SW 1271 (cell line): ENCODE measurements at places on chromosomes 5 and 9.

DNA sequence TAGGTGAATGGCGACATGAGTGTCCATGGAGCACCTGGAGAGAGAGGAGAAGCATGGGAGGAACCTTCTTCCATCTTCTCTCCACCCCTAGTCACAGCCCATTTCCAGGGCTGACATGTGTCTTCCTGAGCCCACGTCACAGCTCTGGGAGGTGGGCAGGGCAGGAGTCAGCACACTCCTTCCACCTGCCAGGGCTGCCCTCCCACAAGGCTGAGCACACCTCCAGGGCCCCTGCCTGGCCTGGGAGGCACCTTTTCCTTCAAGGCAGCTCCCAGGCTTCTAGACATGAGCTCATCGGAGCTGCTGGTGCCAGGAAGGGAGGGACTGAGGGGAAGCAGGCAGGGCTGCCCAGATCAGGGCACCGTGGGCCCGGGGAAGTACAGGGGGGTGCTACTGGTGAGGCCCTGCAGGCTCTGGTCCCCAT, 13.6 kb upstream of the SYNPO start:
- DNase-seq: no peak

GRCh38 chr5:92678640-92679039, 902.4 kb downstream of the NR2F1-AS1 start:
- peak; percentile 58 for DNase-seq

GRCh38 chr5:93062548-93062947, 518.5 kb downstream of the NR2F1-AS1 start:
- DNase-seq: no peak

GRCh38 chr5:61496446-61496845, 164.4 kb downstream of the ZSWIM6 start:
- DNase-seq: no peak

GRCh38 chr5:125829349-125829748, 593.9 kb upstream of the GRAMD2B start:
- no peak for DNase-seq

DNA sequence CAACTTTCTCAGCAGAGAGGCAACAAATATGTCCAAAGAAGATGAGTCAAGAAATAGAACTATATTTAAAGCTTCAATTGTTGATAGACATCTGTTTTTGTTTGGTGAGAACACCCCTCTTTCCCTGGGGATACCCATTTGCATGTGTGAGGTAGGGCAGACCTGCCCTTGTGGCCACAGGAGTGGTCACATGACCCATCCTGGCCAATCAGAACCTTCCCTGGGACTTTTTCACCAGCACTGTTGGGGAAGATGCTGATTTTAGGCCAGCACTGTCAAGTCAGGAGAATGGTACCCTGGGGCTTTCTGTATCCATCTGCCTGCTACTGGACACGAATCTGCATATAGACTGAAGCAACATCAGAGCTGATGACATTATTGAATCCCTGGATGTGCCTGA, 211.2 kb downstream of the CDK5RAP2 start:
- no peak for DNase-seq

- DNase-seq: no peak
Measured at GRCh38 chr5:53913941-53914340, 353.5 kb downstream of the NDUFS4 start.

- DNase-seq: no peak
Measured at GRCh38 chr9:136135326-136136126, 16.9 kb upstream of the TMEM250 start.

GRCh38 chr5:149995385-149996204, 4.9 kb downstream of the TIGD6 start:
- no peak for DNase-seq

- DNase-seq: no peak
Measured at GRCh38 chr5:61659221-61659696, 327.2 kb downstream of the ZSWIM6 start.

DNA sequence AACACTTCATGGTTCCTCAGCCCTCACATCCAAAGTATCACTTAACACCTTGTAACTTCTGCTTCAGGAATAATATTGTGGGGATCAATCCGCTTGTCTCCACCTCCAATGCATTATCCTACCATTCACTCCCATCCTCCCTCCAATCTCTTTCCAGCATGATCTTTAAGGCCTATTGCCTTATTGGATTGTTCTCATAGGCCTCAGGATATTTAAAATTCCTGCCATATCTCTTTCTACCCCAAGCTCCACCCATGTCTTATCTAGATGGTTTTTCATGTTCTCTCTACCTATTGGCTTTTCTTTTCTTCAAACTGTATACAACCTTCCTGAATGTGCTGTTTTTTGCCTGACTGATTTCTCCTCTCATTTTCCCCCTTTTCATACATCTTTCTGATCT, 7.2 kb downstream of the KDM4C start:
- no peak for DNase-seq

- no peak for DNase-seq
Measured at GRCh38 chr5:91712718-91713117, 329.6 kb upstream of the ARRDC3 start.

DNA sequence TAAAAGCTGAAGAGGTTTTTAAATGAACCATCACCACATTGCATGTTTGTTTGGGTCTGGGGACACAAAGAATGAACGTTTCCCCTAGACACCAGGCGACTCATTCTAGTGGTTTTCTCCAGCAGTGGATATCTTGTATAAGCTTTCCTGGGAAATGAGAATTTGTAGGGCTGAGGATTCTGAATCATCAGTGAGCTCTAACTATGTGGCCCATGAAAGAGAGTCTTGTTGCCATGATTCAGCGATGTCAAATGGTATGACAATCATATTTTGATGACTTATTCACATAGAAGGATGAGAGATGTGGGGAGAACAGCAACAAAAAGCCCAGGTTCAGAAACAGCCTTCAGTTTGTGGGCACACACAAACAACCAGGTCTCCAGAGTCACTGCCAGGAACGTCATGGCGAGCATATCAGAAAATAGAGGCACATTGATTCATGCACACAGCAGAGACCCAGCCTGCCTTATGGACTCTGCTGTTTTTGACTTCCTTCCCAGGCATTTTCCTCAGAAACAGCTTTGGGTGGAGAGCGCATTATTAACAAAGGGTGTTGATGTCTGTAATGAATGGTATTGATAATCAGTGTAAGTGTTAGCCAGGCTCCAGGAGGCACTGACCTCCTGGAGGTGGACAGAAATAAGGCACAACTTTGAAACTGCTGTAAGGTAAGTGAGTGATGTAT, 13.3 kb downstream of the ZNF474 start:
- DNase-seq: no peak

GRCh38 chr9:123686131-123686828, 243.6 kb downstream of the DENND1A start:
- DNase-seq: no peak

- DNase-seq: no peak
Measured at GRCh38 chr5:105057001-105057436, 1494.4 kb upstream of the NUDT12 start.

DNA sequence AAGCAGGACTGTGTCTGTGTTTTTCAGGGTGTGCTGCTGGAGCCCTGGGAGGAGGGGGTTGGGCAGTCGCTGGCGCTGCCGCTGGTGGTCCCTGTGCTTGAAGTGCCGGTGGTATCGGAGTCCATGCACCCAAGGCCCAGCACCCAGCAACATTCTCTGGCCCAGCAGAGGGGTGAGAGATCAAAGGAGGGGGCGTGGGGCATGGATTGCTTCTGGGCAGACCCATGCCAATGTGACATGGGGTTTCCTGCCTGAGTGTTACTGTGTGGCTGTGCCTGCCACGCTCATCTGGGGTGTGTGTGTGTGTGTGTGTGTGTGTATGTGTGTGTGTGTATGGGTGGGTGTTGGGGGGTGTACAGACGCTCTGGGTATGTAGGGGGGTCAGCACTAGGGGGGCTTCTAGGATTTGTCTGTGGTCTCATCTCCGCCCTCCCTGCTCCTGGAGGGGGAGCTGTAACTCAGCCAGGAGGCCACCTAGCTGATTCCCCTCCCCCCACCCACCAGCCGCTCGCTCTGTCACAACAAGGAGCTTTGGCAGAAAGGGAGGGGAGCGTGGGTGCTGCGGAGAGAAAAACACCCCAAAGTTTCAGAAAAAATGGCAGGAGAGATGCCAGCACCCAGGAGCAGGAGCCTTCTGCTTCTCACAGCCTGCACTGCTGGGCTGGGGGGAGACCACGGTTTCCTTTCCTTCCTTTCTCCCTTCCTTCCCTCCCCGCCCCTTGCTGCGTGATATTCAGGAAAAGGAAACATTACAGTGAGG, 35.9 kb upstream of the HSPA9 start:
- no peak for DNase-seq

- no peak for DNase-seq
Measured at GRCh38 chr5:35195472-35195852, 34.8 kb downstream of the PRLR start.

- no peak for DNase-seq
Measured at GRCh38 chr5:151720215-151720614, 33.5 kb upstream of the SPARC start.

GRCh38 chr5:108660291-108660690, 87.4 kb upstream of the FER start:
- DNase-seq: no peak

- DNase-seq: no peak
Measured at GRCh38 chr5:164672931-164673694, 1167.7 kb downstream of the MAT2B start.

DNA sequence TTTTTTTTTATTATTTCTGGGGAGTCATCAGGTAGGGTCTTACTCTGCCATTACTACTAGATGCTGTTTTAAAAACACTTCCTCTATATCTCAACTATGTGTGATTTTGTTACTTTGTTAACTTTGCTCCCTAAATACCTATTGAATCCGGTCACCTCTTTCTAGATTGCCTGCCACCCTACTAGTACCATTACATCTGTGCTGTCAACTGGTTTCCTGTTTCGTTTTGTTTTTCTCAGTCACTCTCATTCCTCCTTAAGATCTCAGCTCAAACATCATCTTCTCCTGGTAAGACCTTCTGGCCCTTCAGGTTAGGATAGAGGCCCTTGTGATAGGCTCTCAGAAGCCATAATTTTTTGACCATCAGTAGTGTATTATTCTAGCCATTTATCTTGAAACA, 324.2 kb upstream of the ATP10B start:
- DNase-seq: no peak

DNA sequence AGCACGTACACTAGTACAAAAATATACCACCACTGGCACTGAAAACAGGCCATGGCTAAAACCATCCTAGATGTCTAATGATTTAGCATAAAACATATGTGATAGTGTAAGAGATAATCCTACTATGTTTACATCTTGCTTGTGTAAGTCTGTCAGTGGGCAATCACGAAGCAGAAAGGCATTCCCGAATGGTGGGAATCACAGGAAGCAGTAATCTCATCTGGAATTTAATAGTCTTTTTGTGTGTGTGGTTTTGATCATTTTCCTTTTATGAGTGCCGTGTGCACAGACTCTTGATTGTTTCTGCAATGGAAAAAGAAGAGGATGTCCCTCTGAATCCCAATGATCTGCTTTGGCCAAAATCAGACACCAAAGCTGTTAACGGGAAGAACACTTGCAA, 200.5 kb downstream of the EBF1 start:
- DNase-seq: no peak

GRCh38 chr5:129246088-129246487, 151.5 kb downstream of the ISOC1 start:
- DNase-seq: no peak

GRCh38 chr9:124512806-124513204, 5.6 kb upstream of the NR5A1 start:
- DNase-seq: no peak

GRCh38 chr9:87950765-87951488, 23.4 kb downstream of the CDK20 start:
- DNase-seq: no peak

DNA sequence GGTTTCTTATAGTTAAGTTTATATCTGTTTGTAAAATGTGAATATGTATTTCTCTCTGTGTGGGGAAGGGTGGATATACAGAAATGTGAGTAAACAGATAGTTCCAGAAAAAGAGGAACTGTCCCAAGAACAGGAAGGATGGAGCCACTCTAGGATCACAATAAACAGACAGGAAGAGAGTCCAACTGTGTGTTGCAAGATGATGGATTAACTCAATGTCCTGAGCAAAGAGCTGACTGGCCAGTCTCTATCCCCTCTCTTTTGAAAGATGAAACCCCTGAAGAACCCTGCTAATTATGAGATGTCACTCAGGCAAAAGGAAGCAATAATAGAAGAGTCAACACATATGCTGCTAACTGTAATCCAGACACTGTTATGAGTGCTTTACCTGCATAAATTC, 202.7 kb downstream of the SEMA6A start:
- no peak for DNase-seq

DNA sequence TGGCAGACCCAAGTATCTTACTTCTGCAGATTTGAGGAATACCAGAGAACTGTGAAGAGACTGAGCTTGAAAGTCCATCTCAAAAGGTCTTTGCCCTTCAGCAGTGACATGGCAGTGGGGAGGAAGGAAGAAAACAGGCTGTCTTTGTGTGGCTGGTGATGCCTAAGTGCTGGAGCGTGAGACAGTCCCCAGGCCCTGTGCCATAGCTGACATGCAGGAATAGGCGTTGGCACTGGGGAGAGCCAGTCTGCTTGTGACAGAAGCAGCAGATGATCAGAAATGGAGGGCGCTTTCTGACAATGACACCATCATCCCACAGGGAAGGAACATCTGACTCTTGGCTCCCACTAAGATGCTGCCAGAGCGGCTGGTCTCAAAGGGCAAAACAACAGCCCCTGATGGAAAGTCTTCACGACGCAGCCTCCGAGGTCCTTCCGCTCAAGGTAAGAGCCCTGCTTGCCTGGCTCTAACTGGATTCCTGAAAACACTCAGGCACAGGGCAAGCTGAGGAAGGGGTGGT, 15.5 kb upstream of the GLRX start:
- DNase-seq: no peak
